ENCODE measurements at places on chromosomes 6 and 20. TPM values are rescaled to one million over a fixed set of nuclear protein-coding genes. Genes with fewer than 3 reads are reported as not detected.

Gene FAM110A
- 6.7 TPM for total RNA-seq

Gene C20orf144
- not detected for total RNA-seq

Gene PBOV1
- total RNA-seq: not detected

Gene TTBK1
- 13.1 TPM for total RNA-seq

Gene PPDPF
- total RNA-seq: 43.5 TPM

Gene ZSCAN9
- 38.4 TPM for total RNA-seq

Gene HDGFL1
- total RNA-seq: not detected

Gene LHFPL5
- 1.1 TPM for total RNA-seq

Gene FKBP1C
- 0.31 TPM for total RNA-seq

Gene TCP11
- total RNA-seq: 0.31 TPM
